ENCODE measurements at places on chromosomes 6 and 20.
A peak's percentile ranks its signal among the peaks of the same experiment; 100 is the strongest.

GRCh38 chr20:52031206-52031562 lies 160.4 kb downstream of the ZFP64 start:
- peak; percentile 38 for DNase-seq

- DNase-seq, result no peak
These were observed 806.6 kb downstream of the C6orf118 start for GRCh38 chr6:164502833-164503232.

DNA sequence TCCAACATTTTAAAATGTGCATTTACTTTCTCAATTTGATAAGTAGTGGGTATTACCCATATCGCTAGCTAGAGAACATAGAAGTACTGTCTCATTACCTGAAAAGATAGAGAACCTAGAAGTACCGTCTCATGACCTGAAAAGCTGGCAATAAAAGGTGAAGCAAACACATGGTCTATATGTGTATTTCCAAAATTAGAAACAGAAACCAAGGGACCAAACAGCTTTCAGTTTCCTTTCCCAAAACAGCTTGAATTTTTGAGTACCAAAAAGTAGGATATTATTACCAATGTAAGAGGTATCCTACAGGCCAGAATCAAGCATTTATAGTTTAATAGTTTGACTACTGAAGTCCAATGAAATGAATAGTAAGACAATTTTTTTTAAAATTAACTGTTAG lies 77.2 kb downstream of the KIF13A start:
- no peak for DNase-seq

- no peak for DNase-seq
These were observed 146.9 kb upstream of the CITED2 start for GRCh38 chr6:139521338-139521737.

DNA sequence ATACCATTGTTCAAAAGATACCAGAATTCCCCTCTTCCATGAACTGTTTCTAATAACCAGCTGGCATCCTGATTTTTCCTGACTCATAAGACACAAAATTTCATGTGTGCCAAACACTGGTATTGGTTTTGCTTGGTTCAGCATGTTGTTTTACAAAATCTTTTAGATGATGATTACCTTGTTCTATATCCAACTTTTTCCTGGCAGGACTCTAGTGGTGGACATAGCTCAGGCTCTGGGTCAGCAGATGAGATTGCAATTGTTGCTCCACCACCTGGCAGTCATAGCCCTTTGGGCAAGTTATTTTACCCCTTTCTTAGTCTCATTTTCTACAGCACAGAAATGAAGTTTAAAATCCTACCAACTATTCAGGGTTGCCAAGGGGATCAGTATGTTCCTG lies 6.2 kb downstream of the TRIM38 start:
- DNase-seq, result no peak

- DNase-seq, result no peak
These were observed 44.2 kb downstream of the NCOA6 start for GRCh38 chr20:34781220-34781619.

GRCh38 chr6:47247227-47247797 lies 62.4 kb downstream of the TNFRSF21 start:
- DNase-seq, result no peak

GRCh38 chr6:156822747-156823206 lies 45.6 kb downstream of the ARID1B start:
- no peak for DNase-seq

DNA sequence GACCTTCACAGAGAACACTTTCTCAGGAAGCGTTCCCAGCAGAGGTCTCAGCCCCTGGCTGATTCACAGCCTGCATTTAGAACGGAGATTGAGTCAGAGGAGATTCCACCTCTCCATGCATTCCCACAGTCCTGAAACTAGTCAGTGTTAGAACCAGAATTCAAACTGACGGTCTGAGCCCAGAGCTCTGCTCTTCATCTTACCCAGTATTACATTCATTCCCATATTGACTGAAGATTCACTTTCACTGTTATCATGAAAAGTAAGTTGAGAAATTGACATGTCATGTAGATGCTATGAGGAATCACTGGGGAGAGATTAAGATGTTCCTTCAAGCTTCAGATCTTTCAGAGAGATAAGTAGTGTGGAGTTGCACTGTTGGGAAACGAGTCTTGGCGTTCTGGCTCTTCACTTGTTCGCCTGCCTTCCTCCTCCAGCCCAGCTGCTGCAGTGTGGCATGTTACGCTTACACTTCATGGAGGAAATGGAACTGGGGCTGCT lies 28.3 kb downstream of the MAS1 start:
- no peak for DNase-seq

DNA sequence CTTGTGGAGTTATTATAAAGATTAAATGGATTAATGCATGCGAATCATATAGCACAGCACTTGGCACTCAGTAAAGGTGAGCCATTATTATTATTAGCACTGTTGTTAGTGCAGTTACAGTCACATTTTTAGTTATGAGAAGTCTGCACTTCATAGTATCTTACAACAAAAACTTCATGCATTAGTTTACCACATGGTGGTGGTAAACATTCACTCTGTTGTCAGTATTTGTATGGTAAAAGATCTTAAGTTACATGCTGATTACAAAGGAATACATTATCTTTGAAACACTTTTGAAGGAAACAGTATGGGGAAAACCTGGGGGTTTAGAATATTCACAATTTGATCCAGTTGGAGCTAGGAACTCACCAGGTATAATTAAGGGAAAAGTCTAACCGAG lies 20.8 kb downstream of the TMEM14A start:
- no peak for DNase-seq

- no peak for DNase-seq
These were observed 133.7 kb downstream of the RCAN2 start for GRCh38 chr6:46357591-46357990.
